ENCODE measurements at places on chromosomes 16 and 17.

DNA sequence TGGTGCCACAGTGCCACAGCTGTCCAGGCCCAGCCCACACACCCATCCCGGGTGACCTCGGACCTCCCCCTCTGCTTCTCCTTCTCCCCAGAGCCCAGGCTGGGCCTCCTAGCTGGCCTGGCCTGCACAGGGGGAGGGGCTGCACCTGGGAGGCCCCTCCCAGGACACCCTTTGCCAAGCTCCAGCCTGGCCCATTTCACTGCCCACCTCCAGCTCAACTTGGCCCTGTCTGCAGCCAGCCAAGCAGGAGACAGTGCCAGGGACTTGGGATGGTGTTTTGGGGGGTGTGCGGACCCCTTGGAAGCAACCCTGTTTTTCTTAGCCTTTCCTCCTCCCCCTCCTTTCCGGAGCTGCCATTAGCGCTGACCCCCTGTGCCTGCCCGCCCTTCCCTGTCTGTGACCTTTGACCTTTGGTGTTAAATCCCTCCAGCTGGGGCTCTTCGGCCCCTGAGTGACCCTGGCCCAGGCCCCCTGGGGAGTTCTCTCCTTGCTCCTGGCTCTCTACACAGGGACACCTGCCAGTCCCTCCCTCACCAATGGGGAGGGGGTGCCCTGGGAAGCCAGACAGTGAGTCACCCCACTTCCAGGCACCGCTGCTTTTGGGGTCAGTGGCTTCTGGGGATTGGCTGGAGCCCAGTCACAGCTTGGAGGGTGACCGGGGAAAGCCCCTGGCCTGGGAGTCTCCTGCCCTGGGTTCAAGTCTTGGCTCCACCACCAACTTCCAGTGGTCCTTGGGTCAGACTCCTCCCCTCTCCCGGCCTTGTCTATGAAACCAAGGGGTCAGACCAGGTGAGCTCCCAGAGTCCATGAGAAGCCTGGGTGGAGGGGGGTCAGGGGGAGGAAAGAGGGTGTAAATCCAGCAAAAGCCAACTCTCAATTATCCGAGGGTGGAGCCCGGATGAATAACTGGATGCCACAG lies 1.9 kb downstream of the GLIS2 start:
- DNase-seq = no peak

DNA sequence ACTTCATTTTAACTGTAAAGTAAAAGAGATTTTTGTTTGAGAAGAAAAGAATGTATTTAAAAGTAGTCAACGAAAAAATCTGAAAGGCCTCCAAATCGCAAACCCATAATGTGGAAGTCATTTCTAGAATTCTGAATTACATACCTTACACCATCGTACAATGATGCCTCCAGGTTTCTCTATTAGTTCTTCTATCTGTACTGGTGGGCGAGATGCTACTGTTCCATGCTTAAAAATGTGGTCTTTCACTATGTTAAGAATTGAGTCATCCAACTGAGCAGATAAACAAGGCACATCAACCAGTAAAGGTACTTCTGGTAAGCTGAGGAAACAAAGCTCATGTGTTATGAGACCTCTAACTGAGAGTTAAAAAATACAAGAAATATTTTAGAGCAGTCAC lies 28.5 kb downstream of the CRLF3 start:
- no peak for DNase-seq

GRCh38 chr16:88359008-88359407 lies 23.8 kb upstream of the ZNF469 start:
- DNase-seq = no peak

GRCh38 chr17:17950806-17951205 lies 21.4 kb downstream of the TOM1L2 start:
- no peak for DNase-seq

GRCh38 chr17:72407931-72408330 lies 287.1 kb downstream of the SOX9 start:
- no peak for DNase-seq

DNA sequence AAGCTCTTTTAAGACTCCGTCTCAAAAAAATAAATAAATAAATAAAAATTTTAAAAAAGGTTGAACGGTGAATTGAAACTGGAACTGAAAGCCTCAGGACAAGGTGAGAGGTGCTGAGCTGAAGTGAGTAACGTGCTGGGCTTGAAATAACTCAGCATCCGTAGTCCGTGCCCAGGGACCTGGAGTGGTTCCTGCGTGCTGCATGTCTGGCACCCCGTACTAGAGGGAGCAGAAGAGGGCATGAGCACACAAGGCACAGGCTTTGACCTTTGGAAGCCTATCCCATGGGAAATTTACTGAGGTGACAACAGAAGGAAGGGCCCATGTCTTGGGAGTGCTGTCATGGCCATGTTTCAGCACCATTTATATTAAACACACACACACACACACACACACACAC lies 4.5 kb upstream of the MEIOB start:
- no peak for DNase-seq

- no peak for DNase-seq
These were observed 3.2 kb downstream of the TMEM208 start for GRCh38 chr16:67229906-67230808.

DNA sequence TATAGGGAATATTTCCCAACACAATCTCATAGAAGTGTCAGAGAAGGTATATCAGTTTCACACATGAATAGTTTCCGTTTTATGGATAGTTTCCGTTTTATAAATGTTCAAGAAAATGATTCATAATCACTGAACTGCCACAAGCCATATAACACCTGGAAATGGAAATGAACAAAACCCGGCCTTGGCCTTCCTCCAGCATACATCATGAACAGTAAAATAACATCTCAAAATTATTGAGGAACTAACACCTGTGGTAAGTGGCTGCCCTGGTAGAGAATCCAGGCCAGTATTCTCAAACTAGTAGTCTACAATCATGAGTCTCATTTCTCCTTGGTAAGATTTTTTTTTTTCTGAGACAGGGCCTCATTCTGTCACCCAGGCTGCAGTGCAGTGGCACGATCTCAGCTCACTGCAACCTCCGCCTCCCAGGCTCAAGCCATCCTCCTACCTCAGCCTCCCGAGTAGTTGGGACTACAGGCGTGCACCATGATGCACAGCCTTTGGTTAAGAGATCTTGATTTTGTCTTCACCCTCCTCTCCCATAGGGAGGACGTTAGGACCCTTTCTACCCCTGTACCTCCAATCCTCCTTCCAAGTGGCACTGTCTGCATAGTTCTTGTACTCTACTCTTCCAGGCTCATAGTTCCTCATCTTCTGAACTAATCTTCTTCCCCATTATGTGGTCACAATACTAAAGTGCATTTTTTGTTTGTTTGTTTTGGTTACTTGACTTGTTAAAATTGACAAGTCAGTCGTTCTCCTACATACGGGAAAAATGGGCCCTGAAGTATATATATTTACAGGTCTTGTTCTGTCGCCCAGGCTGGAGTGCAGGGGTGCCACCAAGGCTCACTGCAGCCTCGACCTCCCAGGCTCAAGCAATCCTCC lies 15.0 kb upstream of the RGS9 start:
- DNase-seq = no peak

DNA sequence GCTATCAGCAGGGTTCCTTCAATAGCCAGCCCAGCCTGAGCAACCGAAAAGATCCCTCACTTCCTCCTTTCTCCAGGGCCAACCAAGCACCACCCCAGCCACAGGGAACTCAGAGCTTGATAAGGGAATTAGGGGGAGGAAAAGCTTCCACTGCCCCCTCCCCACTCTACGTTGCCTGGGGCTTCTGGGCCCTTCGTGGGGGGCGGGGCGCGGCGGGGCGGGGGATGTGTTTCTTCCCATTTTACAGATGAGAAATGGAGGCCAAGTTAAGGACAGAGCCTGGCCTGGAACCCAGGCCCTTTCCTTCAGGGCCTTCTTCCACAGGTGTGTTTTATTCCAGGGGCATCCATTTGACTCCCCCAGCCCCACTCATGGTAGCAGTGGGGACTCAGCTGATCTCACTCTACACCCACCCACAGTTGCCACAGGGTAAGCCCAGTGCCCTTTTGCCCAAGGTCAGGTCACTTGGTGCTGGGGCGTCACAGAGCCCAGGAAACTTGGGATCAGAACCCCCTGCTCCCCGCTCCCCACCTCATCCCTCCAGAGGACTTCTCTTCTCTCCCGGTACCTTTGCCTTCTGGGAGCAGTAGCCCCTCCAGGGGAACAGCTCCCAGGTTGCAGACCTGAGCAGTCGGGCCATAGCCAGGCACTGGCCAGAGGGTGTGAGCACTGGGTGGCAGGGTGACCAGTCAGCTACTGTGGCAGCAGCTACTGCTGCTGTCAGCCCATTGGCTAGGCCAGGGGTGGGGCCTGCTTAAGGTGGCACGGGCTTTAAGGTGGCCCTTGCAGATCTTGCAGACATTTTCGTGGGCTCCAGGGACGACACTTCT lies at the start of gene LDHD:
Gene LDHD, minus strand, starts transcription at position 700 of the 830 bp plus-strand sequence. Its CDS starts 60 bp downstream, at position 640.
- no peak for DNase-seq

GRCh38 chr17:42411905-42412679 lies 11.0 kb downstream of the CAVIN1 start:
- DNase-seq = no peak

DNA sequence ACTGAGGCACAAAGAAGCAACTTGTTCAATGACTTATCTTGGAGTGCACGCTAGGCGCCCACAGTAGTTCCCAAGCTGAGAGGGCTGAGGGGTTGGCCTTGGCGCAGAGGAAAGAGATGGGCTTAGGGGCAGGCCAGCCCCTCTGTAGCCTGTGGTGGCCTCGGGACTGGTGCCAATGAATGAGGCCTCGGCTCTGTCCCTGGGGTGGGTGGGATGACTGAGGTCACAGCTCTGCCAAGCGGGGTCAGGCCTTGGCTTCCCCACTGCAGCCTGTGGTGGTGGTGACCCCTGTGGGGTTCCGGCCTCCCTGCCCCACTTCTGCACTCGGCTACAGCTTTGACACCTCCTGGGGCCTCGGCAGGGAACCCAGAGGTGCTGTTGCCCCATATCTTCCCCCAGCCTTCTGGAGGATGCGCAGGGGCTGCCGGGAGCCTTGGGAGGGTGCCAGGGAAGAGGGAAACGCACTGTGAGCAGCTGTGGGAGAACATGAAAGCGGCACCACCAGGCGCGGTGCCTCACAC lies 46.0 kb downstream of the BEAN1 start:
- no peak for DNase-seq

- no peak for DNase-seq
These were observed 130.9 kb downstream of the ANKRD11 start for GRCh38 chr16:89359264-89360147.

DNA sequence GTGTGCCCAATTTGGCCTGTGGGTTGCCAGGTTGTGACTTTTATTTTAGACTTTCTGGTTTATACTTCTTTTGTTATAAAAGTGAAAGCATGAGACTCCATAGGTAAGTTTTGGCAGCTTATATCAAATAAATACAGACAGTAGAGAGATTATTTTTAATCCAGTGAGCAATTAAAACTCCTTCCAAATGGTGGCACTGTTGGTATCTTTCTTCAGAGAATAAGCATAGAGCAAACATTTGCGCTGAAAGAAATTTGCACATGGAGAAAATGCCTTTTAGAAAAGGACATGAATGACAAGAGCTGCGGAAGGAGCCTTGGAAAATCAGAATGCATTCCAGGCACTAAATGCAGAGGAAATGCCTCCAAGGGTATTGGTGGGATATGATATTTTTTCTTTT lies 46.1 kb upstream of the DNAJA2 start:
- no peak for DNase-seq

DNA sequence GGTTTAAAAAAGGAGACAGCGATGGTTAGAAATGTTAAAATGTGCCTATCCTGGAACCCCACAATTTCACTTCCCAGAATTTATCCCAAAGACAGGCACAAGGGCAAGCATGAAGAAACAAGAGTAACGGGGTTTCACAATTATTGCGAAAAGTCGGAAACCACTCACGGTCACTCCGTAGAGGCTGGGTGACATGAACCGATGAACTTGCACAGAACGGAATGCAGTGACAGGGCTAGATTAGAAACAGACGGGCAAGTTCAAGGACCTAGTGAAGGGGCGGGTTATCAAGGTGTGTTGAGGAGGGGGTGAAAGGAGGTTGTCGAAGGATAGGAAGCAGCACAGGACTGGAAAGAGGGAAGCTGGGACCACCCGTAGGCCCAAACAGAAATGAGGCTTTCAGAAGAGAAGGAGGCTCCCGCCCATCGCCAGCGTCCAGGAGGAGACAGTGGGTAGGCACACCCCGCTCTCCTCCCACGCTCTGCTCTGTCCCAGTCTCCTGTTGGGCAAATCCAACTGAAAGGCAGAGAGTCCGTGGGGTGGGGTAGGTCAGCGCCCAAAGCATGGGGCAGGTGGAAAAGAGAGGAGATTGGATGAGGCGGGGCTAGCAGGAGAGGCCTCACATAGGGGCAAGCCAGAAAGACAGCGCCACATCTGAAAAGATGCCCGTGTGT lies 47.4 kb upstream of the JPH3 start:
- no peak for DNase-seq

GRCh38 chr17:77867308-77867781 lies 91.2 kb upstream of the TNRC6C start:
- DNase-seq = no peak

DNA sequence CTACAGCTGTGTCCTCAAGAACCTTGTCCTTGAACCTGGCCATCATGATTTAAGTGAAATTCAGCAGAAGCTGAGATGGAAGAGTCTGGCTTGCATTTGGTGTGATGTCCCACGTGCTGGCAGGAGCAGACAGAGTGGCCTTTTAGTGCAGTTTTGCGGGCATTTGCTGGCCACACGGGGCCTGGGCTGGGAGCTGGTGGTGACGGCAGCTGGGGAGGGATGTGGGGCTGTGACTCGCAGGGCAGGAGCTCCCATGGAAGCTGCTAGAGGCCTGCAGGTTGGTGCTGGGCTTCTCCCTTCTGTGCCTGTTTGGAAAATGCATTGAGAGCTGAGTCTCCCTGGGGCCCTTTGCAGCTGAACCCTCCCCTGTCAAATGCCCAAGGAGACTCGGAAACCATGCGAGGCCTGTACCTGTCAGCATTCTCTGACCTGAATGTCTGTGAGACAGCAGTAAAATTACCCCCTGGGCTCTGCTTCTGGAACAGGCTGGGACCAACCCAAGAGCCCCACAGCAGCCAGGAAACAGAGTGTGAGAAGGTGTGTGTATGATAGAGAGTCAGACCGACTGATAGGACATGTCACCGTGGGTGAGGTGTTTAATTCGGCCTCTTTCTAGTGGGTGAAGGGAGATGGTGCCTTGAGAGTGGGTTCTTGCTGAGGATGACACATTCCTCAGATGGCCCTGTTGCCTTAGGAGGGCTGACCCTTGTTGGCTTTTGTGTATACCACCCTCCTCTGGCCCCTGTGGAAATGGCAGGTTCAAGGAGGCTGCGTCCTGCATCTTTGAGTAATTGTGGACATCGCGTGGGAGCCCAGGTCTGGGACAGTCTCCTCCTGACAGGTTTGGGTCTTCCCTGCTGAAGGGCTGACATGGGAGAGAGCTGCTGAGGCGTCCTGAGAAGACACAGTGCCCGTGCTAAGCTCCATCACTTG lies 145.5 kb downstream of the MSI2 start:
- DNase-seq = no peak

Data from T-cell (primary cell).